ENCODE measurements at places on chromosomes 1 and 21.

GRCh38 chr1:155066777-155067176 is 3.2 kb downstream of the EFNA4 start:
- DNase-seq = no peak

DNA sequence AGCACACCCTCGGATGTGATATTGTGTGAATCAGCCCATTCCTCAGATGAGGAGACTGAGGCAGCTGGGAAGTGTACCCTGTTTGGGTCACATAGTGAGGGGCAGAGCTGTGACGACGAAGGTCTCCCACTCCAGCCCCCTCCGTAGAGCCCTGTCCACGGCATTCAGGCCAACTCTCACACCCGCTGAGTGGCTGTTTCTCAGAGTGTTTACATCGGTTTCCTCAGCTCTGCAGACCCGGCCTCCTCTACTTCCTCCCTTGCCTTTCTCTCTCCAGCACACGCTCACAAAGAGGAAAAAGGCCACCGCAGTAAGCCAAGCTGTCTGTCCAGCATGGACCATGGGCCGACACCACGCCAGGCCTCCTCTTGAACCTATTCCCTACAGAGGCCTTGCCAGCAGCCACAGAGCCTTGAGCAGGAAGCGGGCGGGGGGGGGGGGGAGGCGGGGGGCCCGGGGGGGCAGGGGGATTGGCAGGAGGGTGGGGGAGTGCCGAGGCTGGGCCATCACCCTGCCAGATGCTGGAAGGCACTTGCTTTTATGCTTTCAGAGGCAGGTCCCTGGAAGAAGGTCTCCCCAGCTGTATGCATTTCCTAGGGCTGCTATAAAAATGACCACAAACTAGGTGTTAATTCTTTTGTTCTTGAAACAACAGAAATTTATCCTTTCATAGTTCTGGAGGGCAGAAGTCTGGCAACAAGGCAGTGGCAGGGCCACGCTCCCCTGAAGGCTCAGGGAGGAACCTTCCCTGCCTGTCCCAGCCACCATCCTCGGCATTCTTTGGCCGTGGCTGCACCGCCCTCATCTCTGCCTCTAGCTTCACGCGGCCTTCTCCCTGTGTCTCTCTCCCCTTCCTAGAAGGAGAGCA is 178.4 kb downstream of the PSMG1 start:
- no peak for DNase-seq

- no peak for DNase-seq
These were observed at the start of gene TPM3 for GRCh38 chr1:154191990-154192461. Gene TPM3 (minus strand): TSS chr1:154192100. CDS start chr1:154192018, 82 bp downstream.

GRCh38 chr1:92792340-92792782 is 7.5 kb upstream of the EVI5 start:
- no peak for DNase-seq

DNA sequence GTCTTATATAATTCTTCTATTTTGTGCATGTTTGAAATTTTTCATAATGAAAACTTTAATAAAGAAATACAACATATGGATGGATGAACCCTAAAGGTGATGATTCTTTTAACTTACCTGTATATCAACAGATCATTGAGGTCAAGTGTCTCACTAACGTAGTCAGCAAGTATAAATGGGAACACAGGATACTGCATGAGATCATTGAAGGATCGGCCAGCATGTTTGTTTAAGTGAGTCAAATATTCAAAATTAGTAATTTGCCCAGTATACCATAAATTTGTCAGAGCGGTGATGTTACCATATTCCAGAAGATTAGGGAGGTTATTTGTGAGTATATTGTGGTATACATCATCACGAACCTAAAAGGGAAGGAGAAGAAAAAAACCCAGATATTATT is 71.0 kb upstream of the GNG4 start:
- no peak for DNase-seq

DNA sequence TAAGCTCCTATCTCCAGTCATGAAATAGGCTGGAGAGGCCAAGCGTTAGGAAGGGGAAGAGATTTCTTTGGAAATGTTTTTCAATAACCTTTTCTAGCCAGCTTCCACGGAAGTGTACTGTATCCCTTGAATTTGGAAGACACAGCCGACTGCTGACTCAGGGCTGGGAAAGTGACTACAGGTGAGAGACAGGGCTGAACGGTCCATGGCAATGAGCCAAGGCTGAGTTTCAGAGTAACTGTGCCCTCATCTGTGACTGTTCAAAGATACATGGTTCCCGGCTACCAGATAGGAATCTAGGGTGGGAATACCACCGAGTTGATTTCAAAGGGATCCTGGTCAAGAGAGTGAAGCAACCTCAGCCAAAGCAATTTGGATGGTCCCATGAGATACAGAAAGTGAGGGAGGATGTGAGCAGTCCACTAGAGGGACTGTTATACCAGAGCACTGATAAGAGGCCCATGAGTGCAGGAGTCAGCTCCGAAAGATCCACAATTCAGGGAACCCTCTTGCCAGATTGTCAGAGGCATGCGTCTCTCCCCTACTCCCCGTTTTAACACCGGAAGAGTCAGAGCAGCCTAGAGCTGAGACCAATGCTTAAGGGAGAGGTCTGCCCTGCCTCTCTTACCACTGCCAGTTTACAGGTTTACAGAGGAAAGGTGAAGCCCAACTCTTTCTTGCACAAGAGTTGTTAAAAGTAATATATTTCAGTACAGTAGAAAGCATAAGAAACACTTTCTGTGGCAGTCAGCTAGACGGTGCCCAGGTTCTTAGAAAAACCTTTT is 3.2 kb upstream of the KRTAP19-8 start:
- no peak for DNase-seq

DNA sequence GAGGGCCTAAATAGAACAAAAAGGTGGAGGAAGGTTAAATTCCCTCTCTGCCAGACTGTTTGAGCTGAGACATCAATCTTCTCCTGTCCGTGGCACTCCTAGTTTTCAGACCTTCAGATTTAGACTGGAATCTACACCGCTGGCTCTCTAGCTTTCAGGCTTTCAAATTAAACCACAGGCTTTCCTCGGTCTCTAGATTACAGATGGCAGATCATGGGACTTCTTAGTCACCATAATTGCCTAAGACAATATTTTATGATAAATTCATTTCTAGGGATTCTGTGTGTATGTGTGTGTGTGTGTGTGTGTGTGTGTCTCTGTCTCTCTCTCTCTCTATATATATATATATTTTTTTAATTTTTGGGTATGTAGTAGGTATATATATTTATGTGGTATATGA is 428.7 kb downstream of the PLA2G4A start:
- no peak for DNase-seq

- no peak for DNase-seq
These were observed 41.7 kb upstream of the IL20 start for GRCh38 chr1:206823727-206824126.

DNA sequence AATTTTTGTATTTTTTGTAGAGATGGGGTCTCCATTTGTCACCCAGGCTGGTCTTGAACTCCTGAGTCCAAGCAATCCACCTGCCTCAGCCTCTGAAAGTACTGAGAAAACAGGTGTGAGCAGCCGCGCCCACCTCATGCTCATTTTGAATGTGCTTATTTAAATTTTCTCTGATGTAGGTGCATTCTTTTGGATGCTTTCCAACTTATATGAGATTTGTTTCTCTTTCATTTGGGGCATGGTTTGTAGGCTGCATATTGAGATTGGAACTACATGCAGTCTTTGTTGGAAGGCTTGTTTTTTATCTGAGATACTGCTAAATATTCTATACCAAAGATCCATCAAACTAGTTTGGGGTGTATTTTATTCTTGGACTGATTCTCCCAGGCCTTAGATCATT is 81.0 kb upstream of the IVNS1ABP start:
- no peak for DNase-seq

DNA sequence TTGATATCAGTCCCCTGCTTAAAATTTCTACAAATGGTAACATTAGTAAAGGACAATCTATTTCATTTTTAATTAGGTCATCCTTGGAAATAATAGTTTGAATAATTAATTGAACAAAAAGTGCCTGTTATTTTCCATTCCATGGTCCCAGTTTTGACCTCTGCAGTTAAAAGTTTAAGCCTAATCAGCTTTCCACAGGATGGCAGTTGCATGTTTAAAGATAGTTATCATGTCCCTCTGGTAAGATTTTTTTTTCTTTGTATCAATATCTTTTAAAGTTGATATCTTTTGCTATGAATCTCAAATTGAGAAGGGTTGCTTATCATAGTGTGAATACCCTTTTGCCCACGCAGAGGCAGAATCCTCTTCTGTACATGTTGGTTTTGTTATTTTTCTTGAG is 90.4 kb downstream of the HS2ST1 start:
- no peak for DNase-seq

GRCh38 chr1:17196496-17197185 is 8.3 kb upstream of the PADI1 start:
- no peak for DNase-seq

All from NCI-H1694 (cell line).